ENCODE measurements at places on chromosomes 1 and 21.
A peak's percentile ranks its signal among the peaks of the same experiment; 100 is the strongest.

- no peak for DNase-seq
Observed at GRCh38 chr1:221264848-221265247, 385.6 kb downstream of the HLX start.

DNA sequence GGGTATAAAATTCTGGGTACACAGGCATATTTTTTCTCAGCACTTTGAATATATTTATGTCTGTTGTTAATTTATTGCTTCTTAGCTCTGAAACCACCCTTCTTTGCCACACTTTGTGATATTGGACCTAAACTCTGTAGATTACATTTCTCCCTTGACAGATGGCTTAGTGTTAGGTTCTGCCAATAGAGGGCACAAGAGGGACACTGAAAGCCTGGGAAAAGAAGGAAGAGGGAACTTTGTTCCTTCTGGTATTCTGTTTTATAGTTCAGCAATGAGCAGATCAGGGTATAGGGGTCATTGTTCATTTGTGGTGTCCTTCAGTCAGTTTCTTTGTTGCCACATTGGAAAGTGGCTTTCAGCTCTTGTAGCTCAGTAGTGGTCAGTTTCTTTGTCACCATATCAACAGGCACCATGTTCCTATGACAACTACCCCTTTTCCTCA is 423.5 kb upstream of the PROX1 start:
- no peak for DNase-seq

- no peak for DNase-seq
Observed at GRCh38 chr21:24881506-24881905, 725.8 kb downstream of the MRPL39 start.

DNA sequence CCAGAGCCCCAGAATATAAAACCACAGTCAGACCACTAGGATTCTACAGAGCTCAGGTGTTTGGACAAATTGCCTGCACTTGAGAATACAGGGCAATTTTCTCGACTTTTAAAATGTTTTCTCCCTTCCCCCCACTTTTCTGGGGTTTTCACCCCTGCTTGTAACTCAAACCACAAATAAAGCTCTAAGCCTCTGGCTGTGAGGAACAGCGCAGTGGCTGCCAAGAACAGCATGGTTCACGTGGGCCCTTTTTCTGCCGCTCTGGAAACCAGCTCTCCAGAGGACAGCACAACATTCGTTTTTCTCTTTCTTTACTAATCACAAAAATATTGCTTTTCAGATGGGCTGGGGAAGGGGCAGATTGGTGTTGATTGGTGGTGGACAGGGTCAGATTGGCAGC is 102.2 kb upstream of the JUN start:
- DNase-seq: no peak

DNA sequence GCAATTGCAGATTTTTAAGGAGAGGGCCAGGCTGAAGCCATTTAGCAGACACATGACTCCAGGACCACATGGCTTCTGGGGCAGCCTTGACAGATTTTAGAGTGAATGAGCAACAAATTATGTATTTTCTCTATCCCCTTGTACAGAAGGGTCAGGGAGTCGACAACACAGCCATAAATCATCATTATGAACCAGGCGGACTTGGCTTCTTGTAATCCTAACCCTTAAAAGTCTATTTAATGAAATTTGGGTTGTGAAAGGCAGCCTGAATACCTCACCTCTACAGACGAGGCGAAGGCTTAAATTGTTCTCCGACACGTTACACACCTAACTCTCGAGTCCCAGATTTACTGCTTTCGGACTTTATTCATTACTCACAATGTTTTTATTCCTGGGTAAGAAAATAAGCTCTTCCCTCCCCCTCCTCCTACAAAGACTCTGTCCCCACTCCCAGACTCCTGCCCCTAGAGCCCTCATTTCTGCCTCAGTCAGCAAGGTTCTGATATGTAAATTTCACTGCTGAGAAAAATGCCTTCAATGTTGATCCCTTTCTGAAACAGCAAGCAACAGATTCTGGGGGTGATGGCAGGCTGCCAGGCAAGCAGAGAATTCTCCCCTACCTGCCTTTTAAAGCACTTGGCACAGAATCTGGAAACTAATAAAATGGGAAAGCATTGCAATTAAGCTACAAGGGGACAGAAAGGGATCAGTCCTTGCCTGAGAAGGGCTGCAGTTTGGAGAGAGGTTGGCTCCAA is 51.6 kb downstream of the PLPP3 start:
- DNase-seq: no peak

GRCh38 chr1:179327196-179327595 is 33.6 kb downstream of the SOAT1 start:
- DNase-seq: no peak

GRCh38 chr1:45412899-45413298 is 72.7 kb upstream of the MUTYH start:
- DNase-seq: peak; percentile 75

- DNase-seq: no peak
Observed at GRCh38 chr1:188065917-188066316, 1237.2 kb downstream of the PLA2G4A start.

- no peak for DNase-seq
Observed at GRCh38 chr21:28016571-28016970, 976.1 kb downstream of the LTN1 start.

DNA sequence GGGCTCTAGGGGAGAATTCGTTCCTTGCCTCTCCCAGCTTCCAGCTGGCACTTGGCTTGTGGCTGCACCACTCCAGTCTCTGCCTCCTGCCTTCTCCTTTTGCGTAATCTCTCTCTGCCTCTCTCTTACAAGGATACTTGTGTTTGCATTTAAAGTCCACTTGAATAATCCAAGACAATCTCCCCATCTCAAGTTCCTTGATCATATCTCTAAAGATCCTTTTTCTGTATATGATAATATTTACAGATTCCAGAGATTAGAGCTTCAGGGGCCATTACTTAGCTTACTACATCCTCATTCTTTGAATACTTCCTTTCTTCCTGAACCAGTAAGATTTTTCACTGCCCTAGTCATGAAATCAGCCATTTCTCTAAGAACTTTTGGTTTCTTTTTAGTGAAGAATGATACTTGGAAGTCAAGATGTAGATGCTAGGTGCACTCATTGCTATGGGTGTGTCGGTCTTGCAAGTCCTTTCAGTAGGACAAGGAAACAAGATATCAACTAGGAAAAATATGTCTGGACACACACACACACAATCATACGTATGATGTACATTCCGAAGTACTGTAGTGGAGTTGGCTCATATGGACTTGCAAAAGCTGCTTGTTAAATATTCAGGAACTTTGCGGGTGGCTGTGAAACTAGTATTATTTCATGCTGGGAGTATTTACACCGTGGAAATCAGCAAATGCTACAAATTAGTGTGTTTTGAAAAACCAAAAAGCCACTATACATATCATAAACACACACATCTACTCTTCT is 20.8 kb upstream of the RLF start:
- DNase-seq: no peak

DNA sequence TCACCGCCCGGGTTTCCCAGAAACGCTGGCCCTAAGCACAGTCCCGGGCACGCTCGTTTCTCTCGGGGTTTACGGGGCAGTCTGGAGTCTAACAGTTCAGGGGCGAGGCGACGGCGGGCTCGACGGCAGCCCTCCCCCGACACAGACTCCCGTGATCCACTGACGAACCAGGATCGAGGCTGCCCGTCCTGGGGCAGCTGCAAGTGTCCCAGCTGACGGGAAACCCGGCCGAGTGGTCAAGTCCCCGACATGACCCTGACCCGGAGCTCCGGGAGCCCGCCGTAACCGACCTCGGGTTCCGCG is 494 bp downstream of the UBE2J2 start:
- DNase-seq: no peak

DNA sequence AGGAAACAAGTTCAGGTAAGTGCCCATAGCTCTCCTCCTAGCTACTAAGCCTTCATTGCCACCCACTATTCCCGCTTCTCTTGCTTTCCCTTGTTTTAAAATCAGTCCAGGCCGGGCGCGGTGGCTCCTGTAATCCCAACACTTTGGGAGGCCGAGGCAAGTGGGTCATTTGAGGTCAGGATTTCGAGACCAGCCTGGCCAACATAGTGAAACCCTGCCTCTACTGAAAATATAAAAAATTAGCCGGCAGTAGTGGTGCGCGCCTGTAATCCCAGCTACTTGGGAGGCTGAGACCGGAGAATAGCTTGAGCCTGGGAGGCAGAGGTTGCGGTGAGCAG is 4.4 kb upstream of the CTTNBP2NL start:
- no peak for DNase-seq

- DNase-seq: no peak
Observed at GRCh38 chr1:15923241-15923640, 52.7 kb downstream of the ZBTB17 start.

GRCh38 chr21:46621457-46622182 is 13.9 kb upstream of the PRMT2 start:
- DNase-seq: no peak

- no peak for DNase-seq
Observed at GRCh38 chr1:236576004-236576403, 28.3 kb downstream of the HEATR1 start.

DNA sequence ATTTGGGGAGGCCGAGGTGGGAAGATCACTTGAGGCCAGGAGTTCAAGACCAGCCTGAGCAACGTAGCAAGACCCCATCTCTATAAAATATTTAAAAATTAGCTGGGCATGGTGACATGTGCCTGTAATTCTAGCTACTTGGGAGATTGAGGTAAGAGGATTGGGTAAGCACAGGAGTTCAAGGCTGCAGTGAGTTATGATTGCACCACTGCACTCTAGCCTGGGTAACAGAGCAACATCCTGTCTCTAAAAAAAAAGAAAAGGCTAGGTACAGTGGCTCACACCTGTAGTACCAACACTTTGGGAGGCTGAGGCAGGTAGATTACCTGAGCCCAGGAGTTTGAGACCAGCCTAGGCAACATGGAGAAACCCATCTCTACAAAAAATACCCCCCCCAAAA is 35.7 kb upstream of the RCC1 start:
- no peak for DNase-seq

- peak; percentile 68 for DNase-seq
Observed at GRCh38 chr1:154493276-154493675, 8.7 kb upstream of the TDRD10 start.

GRCh38 chr1:93733340-93733739 is 51.7 kb upstream of the BCAR3 start:
- no peak for DNase-seq

DNA sequence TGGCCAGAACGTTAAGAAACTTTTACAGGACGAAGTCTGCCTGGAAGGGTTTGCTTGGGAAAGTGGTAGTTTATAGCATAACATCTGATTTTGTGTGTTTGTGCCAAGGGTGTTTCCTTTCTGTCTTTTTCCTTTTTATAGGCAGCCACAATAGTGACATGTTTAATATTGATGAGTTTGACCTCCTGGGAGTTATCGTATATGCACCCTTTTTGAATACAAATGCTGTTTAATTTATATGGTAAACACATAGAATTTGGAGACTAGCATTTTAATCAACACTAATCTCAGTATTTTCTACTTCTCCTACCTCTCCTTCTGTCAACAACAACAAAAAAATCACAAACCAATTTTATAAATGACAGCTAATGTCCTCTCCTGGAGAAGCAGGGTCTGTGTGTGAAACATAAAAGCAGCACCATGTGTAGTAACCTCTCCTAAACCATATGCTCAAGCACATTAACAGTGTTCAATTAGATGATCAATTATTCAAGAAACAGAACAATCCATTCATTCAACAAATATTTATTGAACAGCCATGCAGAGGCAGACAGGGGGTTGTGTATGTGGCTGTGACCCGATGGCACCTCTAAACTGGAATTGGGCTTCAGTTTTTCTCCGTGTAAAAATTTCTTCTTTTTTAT is 604 bp upstream of the FMN2 start:
- DNase-seq: no peak

DNA sequence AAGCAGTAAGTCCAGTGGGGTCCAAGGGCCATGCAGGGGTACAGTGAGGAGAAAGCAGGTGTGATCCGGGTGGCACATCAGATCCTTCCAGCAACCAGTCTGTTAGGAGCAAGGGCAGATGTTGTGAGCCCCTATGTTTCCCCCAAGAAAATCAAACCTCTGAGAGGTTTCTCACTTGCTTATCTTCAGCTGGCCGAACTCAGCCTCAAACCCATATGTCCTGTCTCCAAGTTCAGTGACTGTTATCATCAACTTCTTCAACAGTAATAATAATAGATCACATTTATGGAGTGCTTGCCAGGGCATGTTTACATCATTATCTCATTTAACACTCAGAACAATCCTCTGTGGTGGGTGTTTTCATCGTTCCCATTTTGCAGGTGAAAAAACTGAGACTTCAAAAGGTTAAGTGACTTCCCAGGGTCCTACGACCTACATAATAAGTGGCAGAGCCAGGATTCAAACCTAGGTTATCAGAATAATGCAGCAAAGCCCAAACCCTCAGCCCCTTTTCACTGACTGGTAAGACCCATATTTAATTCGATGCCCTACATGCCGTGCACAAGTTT is 3.3 kb downstream of the CAPN2 start:
- no peak for DNase-seq

DNA sequence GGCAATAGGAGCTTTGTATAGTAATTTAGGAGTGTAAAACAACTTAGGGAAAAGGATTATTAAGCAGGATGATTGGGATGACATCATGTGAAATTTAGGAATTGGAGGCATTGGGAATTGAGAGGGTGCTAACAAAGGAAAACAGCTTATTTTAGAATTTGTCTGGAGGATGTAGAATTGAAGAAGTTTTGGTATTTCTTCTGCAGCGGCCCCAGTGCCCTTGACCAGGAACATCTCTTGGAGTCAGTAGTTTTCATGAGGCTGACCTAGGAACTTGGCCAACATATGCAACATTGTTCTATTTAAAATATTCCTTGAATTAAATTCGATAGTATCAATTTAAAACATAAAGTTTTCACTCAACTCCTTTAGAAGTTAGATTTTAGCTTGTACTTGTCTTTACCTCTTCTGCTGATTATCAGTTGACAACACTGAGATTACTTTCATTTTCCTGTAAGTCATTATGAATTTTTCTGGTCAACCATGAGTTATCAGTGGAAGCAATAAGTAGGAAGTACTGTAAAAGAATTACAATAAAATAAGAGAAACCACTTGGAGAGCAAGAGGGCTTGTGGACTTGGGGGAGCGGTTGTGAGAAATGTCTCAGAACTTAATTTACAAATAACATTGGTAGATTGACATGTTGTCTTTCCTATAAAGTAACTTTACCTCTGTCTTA is 52.8 kb downstream of the DYRK1A start:
- no peak for DNase-seq

DNA sequence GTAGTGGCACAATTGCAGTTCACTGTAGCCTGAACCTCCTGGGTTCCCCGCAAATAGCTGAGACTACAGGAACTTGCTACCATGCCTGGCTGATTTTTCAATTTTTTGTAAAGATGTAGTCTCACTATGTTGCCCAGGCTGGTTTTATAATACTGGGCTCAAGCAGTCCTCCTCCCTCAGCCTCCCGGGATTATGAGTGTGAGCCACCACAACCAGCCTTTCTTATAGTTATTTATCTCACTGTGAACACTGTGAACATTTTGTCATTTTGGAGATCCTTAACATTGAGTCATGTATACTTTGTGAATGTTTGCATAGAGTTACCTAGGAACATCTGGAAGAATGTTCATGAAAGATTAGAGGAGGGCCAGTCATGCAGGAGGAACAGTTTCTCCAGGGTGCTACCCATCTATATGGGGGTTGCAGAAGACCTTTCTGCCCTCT is 127.1 kb upstream of the CACYBP start:
- DNase-seq: peak; percentile 17
